ENCODE measurements at places on chromosomes 6 and 20.

DNA sequence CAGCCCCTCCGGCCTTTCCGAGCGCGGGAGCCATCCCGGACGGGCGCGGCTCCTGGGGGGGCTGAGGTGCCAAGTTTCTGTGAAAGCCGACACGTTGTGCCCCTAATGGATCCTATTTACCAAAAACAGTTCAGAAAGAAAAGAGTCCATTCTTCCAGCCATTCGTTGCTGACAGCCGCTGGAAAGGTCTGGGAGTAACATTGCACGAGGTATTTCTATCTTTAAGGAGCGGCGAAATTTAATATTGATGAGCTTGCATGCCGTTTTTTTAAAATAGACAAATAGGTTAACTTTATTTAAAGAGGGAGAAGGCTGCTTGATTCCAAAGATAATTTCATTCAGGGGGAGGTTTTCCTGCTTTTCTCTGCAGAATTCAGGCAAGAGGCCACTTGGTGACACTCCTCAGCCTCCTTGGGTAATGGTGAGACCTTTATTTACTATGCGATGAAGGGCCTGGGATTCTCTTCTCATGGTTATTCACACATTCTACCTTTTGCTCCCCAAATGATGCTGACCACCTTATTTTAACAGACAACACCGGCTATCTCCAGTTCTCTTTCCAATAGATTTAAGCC is 988 bp downstream of the TIAM2 start:
- DNase-seq = no peak

DNA sequence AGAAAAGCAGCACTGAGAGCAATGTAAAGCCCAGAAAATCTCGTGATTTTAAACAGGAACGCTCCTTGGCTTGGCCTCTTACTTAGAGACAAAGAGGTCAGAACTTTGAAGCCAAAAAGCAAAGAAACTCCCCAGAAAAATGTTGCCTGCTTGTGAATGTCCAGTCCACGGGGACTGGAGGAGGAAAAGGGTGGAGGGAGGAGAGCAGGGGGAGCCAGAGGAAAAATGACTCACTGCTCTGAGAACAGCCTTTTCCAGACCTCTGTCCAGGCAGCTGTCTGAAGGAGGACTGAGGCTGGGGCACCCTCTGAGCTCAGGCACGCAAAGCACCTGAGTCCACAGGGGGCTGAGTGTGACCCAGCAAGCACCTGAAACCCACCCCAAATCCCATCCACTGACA is 64.7 kb downstream of the TRAM2 start:
- peak; percentile 87 for DNase-seq

GRCh38 chr20:32603046-32603726 is 18.1 kb upstream of the NOL4L start:
- no peak for DNase-seq

DNA sequence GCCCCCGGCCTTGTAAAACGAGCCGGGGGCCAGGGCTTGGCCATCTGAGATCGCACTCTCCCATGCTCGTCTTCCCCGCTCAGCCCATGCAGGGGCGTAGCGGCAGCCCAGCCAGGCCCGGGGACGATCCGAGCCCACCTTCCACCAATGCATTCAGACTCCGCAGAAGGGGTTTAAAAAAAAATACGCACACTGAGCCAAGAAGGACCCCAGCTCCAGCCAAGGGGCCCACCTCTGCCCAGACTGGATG is 320 bp downstream of the GSTA4 start:
- peak; percentile 45 for DNase-seq

DNA sequence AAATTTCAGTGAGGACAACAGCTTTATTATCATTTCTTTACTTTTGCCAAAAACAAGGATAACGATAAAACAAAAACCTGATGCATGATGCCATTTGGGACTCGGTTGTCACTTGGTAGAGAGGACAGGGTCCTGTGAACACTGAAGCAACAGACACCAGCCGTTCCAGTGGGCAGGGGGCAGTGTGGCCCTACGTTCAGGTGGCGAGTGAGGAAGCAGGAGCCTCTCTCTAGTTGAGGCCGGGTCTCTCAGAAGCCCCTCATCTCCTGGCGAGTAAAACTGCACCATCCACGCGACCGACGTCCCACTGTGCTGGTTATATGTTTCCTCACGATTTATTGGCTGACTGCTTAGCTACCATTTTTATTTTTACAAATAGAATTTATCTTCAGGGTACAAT is 231.6 kb downstream of the THBS2 start:
- DNase-seq = no peak

GRCh38 chr20:44222633-44223368 is 12.2 kb upstream of the OSER1 start:
- DNase-seq = no peak

DNA sequence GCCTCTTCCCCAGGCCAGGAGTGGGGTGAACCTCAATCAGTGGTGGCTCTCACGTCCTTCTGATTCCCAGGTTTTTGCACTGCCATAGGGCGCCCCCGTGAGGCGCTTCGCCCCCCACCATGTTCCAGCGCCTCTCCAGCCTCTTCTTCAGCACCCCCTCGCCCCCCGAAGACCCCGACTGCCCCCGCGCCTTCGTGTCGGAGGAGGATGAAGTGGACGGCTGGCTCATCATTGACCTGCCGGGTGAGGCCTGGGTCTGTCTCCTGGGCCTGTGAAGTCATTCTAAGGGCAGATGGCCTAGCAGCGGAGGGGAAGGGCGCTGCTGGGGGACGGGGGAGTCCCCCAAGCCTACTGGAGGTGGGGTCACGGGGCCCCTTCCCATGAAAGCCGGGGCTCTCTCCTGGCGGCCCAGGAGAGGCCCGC is 4.5 kb downstream of the TP53INP2 start:
- DNase-seq = peak; percentile 53

- DNase-seq = no peak
These were observed 796.5 kb downstream of the PRIM2 start for GRCh38 chr6:58113960-58114359.

GRCh38 chr6:7914991-7915789 is 4.6 kb upstream of the TXNDC5 start:
- DNase-seq = no peak

- DNase-seq = no peak
These were observed 34.2 kb upstream of the EYA4 start for GRCh38 chr6:133206942-133207341.

Measured in tibial artery (tissue), 4 donors.